ENCODE measurements at places on chromosomes 6 and 20. TPM values are rescaled to one million over a fixed set of nuclear protein-coding genes. Genes with fewer than 3 reads are reported as not detected.

Gene THEMIS
- total RNA-seq = 0.19 TPM

Gene MYMX
- not detected for total RNA-seq

Gene APOM
- 3.2 TPM for total RNA-seq

Gene SLPI
- total RNA-seq = 222 TPM

Gene PARD6B
- total RNA-seq = 10.7 TPM

Gene CEBPB
- total RNA-seq = 221 TPM

Gene RAET1L
- 4.5 TPM for total RNA-seq

Gene SPDEF
- total RNA-seq = 47.9 TPM

Gene PKHD1
- total RNA-seq = 0.32 TPM

Gene TRIM15
- total RNA-seq = 1.2 TPM

DNA sequence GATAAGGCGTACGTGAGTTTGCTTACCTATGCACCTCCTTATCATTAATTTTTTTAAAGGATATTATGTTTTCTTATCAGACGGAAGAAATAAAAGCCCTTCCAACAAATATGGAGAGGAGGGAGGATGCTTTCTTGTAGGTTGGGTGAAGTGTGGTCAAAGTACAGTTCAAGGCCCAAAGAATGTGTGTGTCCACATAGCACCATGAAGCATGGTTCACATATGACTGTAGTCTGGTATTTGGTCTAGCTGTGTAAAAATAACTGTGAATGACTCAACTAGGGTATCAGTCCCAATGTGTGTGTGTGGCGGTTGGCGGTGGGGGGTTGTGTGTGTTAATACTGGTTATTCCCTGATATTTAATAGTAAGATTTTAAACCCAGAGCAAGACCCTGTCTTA is 212.7 kb downstream of the TMEM242 start:
- no peak for DNase-seq

DNA sequence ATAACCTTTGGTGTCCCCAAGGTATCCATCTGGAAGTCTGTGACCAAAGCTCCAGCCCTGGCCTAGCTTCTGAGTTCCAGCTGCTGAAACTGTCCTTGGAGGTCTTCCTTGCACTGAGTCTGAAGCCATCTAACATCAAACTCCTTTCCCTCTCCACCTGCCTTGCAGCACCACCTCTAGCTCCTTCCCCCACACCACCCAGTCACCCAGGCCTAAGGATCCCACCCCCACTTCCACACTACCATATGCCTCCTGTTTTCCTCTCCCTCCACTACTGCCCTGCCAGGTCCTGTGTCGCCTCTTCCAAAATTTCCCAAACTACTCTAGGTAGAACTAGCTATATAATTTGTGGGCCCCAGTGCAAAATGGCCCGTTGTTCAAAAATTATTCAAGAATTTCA is 10.8 kb upstream of the MATN4 start:
- DNase-seq = no peak

DNA sequence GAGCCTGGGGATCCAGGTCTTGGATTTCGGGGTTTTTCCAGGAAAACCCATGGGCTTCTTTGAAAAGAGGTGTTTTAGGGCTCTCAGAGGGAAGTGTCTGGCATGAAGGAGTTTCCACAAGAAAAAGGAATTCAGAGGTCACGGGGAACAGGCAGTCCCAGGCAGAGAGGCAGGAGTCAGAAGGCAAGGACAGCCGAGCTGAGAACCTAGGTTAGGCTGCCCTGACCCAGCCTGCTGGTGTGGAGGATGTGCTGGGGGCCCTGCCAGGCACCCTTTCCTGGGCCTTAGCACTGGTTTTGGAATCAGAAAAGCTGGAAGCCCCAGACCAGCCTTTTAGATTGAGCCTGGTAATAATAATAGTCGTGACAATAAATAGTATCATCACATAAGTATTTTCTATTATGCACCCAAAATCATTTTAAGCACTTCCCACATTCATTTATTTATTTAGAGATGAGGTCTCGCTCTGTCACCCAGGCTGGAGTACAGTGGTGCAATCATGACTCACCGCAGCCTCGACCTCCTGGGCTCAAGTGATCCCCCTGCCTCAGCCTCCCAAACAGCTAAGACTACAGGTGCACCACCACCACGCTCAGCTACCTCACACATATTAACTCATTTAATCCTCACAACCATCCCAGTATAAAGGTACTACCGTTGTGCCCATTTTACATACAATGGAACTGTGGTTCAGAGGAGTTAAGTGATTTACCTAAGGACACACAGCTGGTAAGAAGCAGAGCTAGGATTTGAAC is 19.9 kb downstream of the TGM2 start:
- DNase-seq = no peak

- no peak for DNase-seq
Observed at GRCh38 chr6:19866173-19866984, 29.2 kb downstream of the ID4 start.

GRCh38 chr20:63863798-63864544 is 1.1 kb upstream of the TPD52L2 start:
- peak; percentile 95 for DNase-seq

DNA sequence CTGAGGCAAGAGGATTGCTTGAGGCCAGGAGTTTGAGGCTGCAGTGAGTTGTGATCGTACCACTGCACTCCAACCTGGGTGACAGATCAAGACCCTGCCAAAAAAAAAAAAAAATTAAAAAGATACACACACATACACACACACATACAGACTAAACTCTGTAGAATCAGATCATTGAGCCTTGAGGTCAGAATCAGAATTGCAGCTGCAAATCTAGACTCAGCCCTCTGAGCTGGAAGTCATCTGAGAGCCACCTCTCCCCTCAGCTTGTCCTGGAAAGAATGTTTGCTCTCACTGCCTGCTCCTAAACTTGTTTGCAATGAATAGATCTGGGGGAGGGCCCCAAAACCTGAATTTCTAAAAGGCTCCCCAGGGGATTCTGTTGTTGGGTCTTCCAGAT is 41.4 kb upstream of the ANGPT4 start:
- no peak for DNase-seq

DNA sequence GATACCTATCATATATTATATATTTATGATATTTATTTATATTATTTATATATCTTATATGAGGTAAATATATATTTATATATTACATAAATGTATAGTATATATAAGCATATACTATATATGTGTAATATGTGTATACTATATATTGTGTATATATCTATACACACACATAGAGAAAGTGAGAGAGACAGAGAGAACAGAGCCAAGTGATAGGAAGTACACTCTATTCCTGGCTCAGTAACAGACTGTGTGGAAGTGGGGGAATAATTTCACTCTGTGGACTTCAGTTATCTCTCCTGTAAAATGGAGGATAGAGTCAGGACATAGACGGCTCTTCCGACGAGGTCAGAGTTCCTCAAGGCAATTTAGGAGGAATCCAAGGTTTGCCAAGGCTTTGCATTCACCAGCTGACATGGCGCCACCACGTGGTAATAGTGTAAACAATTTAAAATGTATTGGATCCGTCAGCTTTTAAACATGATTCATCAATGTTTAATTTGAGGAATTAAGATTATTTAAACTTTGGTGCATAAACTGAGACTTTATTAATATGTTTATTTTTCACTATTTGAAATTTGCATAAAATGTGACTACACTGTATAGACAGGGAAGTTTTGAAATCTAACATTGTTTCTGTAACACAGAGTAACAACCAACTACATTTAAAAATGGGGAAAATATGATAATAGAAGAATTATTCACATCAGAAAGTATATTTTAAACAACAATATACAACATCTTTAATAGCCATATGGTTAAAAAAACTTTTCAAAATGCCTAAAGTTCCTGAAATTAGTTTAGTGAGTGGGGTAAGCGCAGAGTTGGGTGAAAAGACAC is 75.4 kb upstream of the TMEM244 start:
- no peak for DNase-seq

- DNase-seq = no peak
Observed at GRCh38 chr6:49322861-49323260, 140.2 kb downstream of the MMUT start.

DNA sequence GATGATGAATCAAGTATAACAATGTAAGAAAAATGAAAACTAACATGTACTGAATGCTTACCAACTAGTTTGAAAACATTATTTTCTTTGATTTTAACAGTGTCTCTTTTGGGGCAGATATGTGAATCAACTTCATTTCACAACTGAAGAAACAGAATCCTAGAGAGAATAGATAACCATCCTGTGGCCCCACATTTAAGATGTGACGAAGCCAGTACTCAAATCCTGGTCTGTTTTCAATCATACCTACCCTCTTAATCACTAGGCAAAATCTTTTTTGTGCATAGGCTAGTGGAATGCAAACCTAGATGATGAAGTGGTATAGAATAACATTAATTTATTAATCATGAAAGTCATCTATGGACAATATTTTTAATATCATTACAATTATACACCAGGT is 371.6 kb upstream of the EPHA7 start:
- no peak for DNase-seq

DNA sequence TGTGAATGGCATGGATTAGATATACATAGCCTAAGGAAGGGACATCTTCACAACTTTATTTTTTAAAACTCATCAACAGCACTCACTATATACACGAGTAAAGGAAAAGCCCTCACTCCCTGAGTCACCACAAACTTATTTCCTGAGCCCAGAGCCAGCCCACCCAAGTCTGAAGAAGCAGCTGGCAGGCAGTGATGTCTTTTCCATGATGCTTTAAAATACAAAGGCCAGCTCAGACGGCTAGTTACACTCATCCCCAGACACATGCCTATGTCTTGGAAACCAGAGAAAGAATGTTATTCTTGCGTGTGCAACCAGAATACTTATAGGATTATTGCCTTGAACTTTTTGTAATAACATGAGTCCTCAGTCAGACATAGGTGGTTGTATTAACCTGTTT is 114.4 kb downstream of the ADGRG6 start:
- no peak for DNase-seq

DNA sequence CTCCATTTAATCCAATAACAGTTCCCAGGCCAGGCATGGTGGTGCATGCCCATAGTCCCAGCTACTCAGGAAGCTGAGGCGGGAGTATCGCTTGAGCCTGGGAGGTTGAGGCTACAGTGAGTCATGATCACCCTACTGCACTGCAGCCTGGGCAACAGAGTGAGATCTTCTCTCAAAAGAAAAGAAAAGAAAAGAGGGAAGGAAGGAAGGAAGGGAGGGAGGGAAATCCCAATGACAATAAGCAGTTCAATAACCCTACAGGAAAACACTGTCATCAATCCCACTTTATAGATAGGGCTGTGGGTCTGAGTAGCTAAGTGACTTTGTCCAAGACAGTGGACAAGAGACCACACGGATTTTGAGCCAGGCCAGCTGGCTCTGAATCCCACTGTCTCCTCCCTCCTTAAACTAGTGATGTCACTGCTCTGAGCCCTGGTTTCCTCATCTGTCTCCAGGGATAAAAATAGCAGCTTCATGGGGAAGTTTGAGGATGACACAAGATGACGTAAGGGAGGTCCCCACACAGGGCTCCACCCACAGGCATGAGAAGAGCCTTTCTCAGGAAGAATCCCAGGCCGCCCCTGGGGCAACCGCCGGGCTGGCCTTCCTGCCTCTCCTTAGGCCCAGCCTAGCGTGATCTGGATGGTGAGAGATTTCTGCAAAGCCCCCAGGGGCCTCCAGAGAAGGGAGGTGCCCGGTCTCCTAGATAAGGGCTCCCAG is 7.2 kb upstream of the TRIB3 start:
- no peak for DNase-seq

DNA sequence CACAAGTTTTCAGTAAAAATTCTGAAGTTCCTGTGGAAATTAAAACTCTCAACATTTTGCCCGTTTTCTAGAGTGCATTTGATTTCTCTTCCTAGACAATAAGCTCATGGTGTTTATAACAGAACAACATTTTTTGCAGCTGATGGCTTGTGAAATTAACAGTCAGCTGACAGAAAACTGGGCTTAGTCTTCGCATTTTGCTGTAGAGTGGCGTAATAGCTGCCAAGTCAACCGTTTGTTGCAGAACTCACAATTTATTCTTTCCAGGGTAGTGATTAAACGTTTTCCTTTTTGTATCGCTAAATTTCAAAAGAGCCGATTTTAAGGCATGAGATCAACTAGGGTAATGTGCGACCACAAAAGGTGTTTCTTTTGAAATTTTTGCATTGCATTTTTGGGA is 1.4 kb downstream of the SPO11 start:
- peak; percentile 51 for DNase-seq

- peak; percentile 53 for DNase-seq
Observed at GRCh38 chr20:59784365-59784764, 149.1 kb downstream of the SYCP2 start.

GRCh38 chr6:15342114-15342513 is 96.2 kb downstream of the JARID2 start:
- no peak for DNase-seq

DNA sequence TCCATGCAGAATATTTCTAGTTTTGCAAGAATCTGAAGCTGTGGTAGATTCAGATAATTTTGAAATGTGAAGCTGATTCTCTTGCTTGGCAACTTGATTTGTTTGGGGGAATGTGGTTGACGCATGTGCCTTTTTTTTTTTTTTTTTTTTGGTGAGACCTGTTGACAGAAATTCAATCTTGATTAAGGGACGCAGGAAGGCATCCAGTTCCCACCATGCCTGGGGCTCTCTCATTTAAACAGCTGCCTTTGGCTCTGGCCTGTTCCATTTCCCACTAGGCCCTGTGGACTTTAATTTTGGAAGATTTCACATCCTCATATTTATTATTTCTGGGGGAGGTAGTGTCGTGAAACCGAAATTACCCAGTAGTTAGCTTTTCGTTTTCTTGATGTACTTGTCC is 8.6 kb downstream of the TPX2 start:
- DNase-seq = no peak

GRCh38 chr6:140032189-140032588 is 657.7 kb upstream of the CITED2 start:
- DNase-seq = no peak

- no peak for DNase-seq
Observed at GRCh38 chr6:30206799-30207618, 6.2 kb downstream of the TRIM26 start.

- no peak for DNase-seq
Observed at GRCh38 chr6:83893024-83893423, 33.5 kb downstream of the CYB5R4 start.

GRCh38 chr6:55713436-55713835 is 134.4 kb upstream of the HMGCLL1 start:
- DNase-seq = no peak

- no peak for DNase-seq
Observed at GRCh38 chr20:3247638-3248037, 8.6 kb upstream of the SLC4A11 start.

Measured in lower leg skin (tissue), 4 donors.